Stimulated activated CD4-positive, alpha-beta T cell treated with anti-CD3 and anti-CD28 coated beads, Interleukin-2, amount 100 ng/mL, for 48 hours (primary cell): ENCODE measurements at places on chromosomes 16 and 17.

GRCh38 chr17:70256751-70257150 lies 87.4 kb downstream of the KCNJ2 start:
- no peak for DNase-seq

DNA sequence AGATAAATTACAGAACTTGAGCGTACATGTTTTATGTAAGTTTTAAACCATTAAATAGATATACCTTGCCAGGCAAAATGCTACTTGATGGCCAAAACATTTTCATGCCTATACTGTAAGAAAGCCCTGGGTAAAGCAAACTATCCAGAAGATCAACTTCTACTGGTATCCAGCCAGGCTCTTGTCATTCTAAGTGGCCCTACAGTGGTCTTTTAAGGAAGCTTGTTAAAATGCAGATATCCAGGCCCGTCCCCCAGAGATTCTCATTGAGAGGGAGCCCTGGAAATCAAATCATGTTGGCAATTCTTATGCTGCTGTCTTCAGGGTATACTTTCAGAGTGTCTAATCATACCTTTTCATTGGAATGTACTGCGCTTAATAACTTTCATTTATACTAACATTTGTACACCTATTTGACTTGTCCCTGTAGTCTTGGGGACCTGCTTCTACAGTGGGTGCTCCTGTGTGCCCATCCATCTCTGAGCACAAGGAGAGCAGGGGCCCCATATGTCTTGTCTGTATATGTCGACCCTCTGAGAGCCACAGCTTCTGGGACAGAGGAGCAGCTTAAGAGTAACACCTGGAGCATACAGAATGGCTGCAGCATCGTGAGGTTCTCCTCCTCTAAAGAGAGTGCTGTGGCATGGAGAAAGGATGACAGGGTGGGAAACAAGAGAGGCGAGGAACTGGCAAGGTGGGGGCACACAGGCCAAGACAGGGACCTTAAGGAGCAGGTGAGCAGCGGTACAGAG lies 43.6 kb upstream of the ANKFY1 start:
- DNase-seq: no peak

DNA sequence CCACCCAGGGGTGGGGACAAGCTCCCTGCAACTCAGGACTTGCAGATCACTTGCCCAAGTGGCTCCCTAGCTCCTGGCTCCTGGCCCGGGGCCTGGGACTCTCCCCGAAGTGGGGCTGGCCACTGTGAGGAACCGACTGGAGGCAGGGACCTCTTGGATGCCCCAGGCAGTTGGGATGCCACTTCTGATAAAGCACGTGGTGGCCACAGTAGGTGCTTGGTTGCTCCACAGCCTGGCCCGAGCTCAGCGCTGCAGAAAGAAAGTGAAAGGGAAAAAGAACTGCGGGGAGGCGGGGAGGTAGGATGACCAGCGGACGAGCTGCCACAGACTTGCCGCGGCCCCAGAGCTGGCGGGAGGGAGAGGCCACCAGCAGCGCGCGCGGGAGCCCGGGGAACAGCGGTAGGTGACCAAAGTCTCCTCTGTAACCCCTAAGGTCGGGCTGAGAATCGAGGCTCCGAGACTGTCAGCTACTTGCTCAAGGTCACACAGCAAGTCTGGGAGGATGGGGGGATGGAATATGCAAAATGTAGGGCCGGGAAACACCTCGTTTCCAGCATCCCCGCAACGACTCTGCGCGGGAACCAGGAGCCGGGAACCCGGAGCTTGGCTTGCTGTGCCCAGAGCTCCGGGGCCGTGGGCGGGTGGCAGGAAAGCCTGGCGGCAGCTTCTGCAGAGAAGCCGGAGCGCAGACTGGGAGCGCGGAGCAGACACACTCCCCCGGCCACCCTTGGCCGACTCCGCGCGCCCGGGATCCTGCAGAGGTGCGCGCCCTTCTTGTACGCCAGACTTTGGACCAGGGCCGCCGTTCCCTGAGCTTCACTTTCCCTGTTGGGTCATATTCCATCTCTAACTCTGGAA lies 1.9 kb downstream of the CIITA start:
- no peak for DNase-seq

DNA sequence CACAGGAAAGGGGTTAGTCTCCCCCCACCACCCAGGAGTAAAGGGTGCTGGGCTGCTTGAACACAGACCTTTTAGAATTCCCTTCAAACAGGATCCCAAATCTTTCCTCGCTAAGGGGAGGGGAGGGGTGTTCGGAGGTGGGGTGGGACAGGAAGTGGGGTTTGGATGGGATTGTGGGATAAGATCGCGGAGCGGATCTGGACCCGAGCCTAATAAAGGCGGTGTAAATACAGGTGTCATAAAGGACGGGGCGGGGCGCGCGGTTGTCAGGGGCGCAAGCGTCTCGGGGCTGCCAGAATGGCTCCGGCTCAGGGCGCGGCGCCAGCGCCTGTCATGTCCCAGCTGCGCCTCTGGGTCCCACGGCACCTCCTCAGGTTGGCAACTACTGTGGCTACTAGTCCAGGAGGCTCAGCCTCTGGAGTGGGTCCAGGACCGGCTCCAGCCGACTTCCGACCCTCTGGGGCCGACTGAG lies 59.8 kb upstream of the FBXO47 start:
- no peak for DNase-seq

GRCh38 chr16:53235851-53236250 lies 181.1 kb downstream of the CHD9 start:
- no peak for DNase-seq
